ENCODE measurements at places on chromosomes 2 and 18.

DNA sequence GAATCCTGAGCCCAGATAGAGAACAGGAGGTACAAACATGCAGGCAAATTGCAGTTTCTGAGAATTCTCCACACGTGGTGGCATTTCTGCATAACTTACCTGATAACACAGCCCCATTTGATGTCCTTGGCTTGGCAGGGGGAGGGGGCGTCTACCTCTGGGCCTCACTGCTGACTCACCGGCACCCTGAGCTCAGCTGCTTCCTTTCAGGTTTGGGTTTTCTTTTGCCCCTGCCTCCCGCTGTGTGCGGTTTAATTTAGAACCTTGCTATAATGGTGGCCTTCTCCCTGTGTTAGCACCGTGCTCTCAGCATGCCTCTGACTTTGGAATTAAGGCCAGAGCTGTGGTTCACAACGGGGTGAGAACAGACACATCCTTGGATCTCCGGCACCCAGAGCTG lies 4.4 kb downstream of the CTIF start:
- no peak for DNase-seq

DNA sequence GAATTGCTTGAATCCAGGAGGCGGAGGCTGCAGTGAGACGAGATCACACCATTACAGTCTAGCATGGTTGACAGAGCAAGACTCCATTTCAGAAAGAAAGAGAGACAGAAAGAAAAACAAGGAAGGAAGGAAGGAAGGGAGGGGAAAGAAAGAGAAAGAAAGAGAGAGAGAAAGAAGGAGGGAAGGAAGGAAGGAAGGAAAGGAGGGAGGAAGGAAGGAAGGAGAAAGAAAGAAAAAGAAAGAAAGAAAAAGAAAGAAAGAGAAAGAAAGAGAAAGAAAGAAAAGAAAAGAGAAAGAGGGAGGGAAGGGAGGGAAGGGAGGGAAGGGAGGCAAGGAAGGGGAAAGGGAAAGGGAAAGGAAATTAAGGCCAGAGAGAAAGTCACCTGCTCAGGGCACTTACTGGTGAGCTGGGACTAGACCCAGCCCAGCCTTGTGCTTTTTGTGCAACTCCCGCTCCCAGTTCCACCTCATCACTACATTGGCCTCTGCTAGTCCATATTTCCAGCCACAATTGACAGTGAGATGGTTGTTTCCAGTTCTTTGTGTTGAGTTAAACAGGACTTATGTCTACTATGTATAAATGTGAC lies 35.7 kb downstream of the MOGAT1 start:
- no peak for DNase-seq

- DNase-seq: no peak
These were observed 15.6 kb downstream of the SUCLG1 start for GRCh38 chr2:84443477-84443876.

- no peak for DNase-seq
These were observed 11.4 kb upstream of the GALNT5 start for GRCh38 chr2:157245846-157246764.
